ENCODE measurements at places on chromosomes 3 and 15.

DNA sequence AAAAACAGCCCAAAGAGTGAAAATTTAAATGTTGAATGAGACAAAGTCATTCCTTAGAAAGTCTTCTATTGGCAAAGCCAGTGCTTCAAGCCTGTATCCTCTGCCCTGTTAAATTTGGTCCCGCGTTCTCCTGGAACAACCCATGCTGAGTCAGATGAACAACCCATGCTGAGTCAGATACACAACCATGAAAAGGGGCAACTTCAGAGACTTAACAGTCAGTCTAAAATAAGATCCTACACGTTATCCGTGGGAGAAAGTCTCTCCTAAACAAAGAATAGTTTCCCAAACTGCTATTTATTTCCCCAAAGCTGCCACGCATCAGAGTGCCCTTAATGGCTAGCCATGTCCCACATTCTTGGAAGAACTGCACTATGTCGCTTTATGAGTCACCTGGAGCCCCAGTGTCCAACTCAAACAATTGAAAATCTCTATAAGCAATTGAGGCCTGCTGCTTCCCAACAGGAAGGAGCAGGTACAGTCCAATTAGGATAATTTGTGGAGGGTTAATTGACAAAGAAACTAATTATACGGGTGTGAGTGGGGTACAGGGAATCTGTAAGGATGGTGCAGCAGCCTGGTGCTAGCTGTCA, 66.1 kb downstream of the WHAMM start:
- DNase-seq, result no peak

- DNase-seq, result peak; percentile 41
Measured at GRCh38 chr3:164459521-164460151, 618.7 kb downstream of the SI start.

DNA sequence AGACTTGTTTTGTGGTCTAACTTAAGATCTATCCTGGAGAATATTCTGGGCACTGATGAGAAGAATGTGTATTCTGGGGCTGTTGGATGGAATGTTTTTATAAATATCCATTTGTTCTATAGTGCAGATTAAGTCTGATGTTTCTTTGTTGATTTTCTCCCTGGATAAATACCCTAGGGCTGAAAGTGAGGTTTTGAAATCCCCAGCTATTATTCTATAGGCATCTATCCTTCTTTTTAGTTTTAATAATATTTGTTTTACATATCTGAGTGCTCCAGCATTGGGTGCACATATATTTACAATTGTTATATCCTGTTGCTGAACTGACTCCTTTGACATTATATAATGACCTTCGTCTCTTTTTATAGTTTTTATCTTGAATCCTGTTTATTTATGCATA, 42.9 kb downstream of the GALK2 start:
- no peak for DNase-seq

DNA sequence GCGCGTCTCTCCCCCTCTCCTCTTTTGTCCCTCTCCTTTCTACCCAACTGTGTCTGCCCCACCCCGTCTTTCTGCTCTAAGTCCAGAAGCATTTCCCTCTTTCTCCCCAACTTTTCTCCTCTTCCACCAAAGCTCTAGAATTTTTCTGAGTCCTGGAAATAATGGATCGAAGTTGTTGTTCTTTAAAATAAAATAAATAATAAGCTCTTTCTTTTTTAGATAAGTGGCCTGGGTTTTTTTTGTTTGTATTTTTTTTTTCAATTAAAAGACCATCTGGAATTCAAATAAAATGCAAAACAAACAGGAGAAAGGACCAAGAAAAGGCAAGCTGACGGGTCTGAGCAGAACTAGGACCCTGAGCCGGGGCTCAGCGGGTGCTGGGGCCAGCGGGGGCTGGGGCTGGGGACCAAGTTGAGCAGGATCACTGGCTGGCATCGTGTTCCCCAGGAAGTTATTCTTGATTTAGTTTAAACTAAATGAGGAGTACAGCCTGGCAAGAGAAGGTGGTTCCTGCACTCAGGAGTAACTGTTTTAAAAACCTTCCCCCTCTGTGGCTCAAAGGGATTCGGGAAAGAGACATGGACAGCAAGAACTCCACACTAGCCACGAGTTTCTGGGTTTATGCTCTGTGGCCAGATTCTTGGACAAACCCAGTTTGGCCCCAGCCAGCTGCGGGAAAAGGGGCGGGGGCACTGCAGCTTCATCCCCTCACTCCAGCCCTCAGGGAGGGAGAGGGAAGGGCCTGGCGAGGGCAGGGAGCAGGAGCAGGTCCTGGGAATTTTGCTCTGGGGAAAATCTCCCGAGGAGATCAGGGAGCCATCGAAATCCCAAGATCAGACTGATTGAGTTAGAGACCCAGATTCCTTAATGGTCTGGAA, 8.4 kb downstream of the GATA2 start:
- peak; percentile 69 for DNase-seq

- DNase-seq, result peak; percentile 86
Measured at GRCh38 chr15:98767692-98768091, 119.4 kb downstream of the IGF1R start.

- DNase-seq, result peak; percentile 65
Measured at GRCh38 chr3:177807150-177807875, 610.0 kb upstream of the TBL1XR1 start.

GRCh38 chr15:90106522-90107117, 4.4 kb upstream of the IDH2 start:
- peak; percentile 50 for DNase-seq

DNA sequence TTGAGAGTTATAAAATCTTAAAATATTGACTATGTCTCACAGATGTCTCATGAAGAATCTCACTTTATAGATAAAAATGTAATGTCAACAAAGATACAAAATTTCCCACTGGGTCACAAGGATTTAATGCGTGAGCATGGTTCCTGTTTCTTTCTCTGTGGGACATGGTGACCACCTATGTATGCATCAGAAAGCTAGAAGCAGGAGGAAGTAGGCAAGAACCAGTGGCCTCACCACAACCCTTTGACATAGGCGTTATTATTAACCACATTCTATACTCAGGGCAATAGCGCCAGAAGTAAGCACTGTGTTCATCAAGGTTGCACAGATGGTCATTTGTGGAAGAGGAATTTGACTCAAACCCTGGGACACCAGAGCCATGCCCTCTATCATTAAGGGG, 11.7 kb upstream of the ADAMTS17 start:
- no peak for DNase-seq

- DNase-seq, result no peak
Measured at GRCh38 chr15:64162478-64162868, 349 bp downstream of the PPIB start.

DNA sequence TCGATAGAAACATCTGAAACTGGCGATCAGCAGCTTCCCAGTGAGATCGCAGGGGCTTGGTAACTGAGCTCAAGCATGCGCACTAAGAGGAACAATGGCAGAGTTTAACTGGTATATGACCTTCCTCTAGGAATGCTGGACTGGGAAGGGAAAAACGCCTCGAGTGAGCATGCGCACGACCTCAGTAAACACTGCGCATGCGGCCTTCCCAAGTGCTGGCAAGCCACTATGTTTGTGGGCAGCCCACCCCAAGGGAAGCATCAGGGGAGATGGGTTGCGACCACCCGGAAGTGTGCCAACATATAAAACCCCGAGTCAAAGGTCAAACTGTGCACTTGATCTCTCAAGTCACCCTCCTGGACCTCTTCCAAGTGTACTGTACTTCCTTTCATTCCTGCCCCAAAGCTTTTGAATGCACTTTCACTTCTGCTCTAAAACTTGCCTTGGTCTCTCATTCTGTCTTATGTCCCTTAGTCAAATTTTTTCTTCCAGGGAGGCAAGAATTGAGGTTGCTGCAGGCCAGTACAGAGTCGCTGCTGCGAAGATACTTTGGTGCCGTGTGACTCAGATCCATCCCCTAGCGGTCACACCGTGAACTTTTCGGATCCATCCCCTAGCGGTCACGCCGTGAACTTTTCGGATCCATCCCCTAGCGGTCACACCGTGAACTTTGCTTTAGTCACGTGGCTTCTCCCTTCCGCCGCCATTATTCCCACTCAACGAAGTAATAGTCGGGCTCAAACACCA, 243.3 kb downstream of the FAM43A start:
- DNase-seq, result peak; percentile 88

DNA sequence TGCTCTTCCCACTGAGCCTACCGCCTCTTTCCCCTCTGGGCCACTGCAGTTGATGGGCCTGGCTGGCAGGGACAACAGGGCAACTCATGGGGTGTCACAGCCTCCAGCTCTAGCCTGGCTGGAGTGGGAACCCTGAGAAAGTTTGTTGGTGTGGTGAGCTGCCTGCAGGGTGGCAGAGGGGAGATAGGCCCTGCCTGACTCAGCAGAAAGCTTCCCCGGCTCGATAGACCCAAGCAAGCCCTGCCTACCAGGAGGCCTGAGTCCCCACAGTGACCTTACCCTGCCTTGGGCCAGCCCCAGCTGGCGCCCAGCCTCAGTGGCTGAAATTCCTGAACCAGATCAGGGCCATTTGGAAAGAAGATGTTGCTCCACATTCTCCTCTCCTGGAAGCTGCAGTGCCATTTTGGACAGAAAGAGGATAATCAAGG, 29.4 kb downstream of the ABTB1 start:
- DNase-seq, result no peak

DNA sequence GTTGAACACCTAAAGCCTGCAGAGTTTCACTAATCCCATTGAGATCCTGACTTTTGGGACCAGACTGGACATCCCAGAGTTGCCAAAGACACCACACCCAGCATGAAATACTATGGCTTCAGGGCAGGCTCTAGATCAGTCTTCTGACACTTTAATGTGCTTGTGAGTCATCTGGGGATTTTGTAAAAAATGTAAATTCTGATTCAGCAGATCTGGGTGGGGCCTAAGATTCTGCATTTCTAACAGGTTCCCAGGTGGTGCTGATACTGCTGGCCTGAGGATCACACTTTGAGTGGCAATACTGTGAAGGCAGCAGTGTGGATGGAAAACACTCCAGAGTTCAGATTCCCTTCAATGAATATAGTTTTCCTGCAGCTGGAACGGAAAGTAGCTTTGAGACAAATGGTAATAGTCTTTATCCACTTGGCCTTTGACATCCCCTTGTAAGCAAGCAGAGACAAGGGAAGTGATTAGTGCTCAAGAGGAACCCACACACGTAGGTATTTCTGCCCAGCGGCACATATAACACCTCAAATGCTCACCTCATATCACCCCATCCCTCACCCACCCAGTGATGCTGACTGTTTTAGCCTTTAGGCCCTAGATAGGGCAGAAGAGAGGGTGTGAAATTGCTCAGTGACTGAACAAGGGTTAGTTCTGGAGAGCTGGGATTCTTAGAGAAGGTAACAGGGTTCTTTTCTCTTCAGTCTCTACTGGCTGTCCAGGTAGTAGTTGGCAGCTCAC, 51.5 kb upstream of the GSK3B start:
- peak; percentile 37 for DNase-seq

GRCh38 chr3:22318325-22318724, 567.3 kb upstream of the ZNF385D start:
- no peak for DNase-seq
